Stimulated activated CD4-positive, alpha-beta T cell treated with anti-CD3 and anti-CD28 coated beads, Interleukin-15, amount 100 ng/mL, for 1 hour (primary cell): ENCODE measurements at places on chromosomes 11 and 22.

- DNase-seq = no peak
Measured at GRCh38 chr11:62516736-62517371, 29.8 kb downstream of the AHNAK start.

DNA sequence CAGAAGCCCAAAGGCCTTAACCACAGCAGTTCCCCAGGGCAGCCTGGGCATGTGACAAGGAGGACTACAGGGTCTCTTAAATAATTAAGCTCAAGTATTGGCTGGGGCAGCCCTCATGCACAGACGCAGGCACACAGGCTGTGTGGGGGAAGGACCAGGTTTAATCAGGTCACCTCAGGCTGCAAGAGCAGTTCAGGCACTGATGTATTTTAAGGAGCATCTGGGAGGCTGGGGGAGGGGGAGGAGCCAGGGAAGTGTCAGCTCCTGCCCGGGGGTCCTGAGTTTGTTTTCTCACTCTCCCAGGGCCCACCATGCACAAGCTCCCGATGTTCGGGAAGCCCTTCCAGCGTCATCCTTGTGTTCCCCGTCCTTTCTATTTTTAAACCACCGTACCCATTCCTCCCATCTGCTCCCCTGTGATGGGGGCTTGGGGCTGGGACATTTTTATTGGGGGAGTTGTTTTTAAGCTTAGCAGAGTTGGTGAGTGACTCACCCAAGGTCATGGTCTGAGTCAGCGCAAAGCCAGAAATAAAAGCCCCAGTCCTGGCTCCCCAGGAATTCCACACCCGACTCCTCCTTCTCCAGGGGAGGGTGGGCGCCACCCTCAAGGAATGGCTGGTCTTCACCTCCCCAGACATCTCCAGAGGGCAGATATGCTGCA lies 2.4 kb downstream of the CSDC2 start:
- no peak for DNase-seq

GRCh38 chr11:131240421-131240820 lies 130.0 kb upstream of the NTM start:
- no peak for DNase-seq

DNA sequence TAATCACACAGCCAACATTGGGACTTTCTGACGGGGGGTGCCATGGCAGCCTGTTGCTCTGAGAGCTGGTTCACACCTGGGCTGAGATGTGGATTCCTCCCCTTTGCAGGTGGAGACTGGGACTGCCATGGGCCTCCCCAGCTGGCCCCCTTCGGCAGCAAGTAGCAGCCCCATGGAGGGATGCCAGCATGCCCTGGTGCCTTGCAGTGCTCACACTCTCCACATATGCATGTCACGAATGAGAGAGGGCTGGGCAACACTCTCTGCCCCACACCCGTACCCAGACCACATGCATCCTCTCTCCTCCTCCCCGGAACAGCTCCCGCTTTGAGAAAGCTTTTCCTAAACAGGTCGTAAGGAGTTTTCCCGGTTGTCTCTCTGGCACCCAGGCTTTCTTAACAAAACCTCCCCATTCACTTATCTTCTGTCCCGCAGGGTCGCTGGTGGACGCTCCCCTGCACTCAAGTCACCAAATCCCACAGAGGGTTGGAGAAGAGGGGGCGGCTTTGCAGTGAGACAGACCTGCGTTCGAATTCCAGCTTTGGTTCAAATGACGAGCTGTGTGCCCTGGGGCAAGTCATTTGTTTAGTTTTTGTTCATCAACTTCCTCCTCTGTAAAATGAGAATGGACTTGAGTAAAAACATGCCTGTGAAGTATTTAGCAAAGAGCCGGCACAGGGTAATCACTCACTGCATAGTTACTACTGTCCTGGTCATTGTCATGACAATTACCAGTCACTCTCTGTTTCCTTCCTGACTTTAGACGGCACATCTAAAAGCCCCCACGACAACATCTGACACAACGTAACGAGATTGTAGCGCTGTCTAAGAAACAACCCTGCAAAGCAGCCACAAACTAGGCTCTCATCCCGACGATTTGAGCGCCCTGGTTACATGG lies 231.3 kb upstream of the B3GAT1 start:
- no peak for DNase-seq

DNA sequence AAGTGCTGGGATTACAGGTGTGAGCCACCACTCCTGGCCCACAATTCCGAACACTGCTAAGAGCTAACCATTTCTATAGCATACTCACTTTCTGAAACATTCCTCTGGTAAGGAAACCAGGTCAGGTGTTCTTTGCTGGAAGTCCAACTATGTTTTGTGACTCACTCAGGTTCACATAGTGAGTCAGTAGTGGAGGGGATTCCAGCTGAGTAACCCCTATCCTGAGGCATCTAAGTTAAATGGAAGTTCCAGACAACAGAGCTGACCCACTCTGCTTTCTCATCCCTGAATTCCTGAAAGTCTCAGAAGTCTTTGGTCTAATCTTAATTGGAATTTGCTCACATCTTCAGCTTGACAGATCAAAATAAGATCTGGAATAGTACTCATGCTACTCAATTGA lies 3.0 kb upstream of the CHRNA10 start:
- DNase-seq = no peak
